ENCODE measurements at places on chromosomes 5 and 9. TPM values are rescaled to one million over a fixed set of nuclear protein-coding genes. Genes with fewer than 3 reads are reported as not detected.

DNA sequence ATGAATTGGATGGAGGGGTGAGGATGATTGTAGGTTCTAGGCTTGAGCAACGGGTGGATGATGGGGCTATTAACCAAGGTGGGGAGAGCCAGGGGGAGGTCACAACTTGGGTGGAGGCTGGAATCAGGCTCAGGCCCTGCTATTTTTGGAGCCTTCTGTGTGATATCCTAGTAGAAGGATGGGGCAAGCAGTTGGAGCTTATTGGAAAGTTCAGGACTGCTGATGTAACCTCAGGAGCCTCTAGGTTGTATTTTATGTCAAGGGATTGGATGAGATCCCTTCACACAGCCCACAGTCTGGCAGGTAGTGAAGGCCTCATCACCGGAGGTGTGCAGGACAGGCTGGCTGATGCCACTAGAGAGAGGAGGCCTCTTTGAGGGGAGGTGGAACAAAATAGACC lies 11.2 kb upstream of the RPS14 start:
- no peak for DNase-seq

DNA sequence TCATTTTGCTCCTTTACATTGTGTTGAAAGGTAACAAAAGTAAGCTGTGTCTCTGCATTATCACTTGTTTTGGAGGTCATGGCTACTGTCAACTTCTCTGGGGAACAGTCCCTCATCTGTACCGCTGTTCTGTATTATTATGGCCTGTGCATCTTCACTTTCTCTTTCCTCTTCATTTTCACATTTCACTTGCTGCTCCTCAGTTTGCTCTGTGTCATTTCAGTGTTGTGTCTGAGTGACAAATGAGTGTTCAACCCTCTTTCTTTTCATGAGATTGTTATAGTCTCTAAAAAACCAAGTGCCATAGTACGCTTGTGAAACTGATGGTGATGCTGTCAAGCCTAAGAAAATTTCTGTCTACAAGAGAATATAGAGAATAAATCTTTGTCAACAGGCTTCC lies 122.0 kb upstream of the FER start:
- no peak for DNase-seq

Gene ZNF366
- 9.1 TPM for total RNA-seq

- no peak for DNase-seq
Measured at GRCh38 chr5:156147944-156148285, 179.0 kb upstream of the SGCD start.

Gene C9orf50
- total RNA-seq = not detected

DNA sequence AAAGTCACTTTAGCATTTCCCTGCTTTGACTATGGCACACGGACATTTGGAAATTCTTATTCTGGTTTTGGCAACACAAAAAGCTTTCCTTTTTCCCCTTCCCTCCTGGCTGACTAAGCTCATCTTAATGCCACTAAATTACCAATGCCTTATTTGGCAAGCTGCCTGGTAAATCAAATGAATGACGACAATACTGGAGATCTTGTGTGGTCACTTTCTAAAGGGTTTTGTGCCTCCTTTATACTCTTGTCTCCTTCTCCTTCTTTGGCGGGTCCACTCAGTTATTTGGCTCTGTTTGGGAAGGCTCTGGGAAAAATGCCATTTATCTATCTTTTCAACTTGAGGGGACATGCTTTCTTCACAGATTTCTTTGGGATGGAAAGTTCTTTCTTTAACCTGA lies 34.9 kb downstream of the SH3GL2 start:
- no peak for DNase-seq

GRCh38 chr5:78803353-78803752 lies 154.8 kb upstream of the LHFPL2 start:
- peak; percentile 82 for DNase-seq

GRCh38 chr5:160419458-160420330 lies 813 bp upstream of the SLU7 start:
- no peak for DNase-seq

DNA sequence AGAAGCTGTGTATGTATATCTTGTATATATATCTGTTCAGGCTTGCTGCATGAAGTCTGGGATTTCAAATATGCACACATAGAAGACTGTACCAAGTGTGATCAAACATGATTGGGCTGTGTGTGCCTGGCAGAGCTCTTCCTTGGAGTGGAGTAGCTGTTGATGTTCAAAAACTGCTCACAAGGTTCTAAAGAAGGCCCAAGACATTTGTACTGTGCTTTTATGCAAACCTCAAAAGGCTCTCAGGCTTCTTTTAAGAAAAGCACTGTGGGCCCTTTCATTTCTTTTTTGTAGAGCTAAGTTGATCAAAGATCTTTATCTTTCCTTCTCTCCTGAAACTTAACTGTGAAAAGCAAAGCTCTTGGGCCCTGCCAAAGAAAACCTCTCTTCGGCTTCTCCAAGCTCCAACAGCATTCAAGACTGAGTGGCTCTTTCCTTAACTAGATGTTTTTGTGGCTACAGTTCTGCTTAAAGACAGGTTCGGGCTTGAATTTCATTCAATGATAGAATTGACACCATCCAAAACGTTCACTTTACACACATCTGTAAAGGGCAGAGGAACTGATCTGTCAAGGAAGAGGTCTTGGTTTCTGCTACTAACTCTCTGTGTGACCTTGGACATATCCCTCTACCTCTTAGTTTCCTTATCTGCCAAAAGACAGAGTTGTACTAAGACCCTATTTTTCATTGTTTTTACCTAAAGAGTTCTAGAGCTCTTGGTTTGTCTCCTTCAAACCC lies 105.8 kb upstream of the IL6ST start:
- no peak for DNase-seq

DNA sequence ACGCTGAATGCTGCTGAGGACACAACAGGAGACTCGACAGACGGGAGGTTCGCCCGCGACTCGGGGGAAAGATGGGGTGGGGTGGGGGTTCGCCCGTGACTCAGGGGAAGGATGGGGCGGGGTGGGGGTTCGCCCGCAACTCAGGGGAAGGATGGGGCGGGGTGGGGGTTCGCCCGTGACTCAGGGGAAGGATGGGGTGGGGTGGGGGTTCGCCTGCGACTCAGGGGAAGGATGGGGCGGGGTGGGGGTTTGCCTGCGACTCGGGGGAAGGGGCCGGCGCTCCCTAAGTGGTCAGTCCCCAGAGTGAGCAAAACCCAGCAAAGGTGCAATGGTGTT lies 2.2 kb downstream of the LCN6 start:
- DNase-seq = no peak

Gene CCL21
- 19.0 TPM for total RNA-seq

- no peak for DNase-seq
Measured at GRCh38 chr9:567128-567746, 274.3 kb upstream of the DMRT1 start.

Gene FRMD3
- total RNA-seq = 40.0 TPM

DNA sequence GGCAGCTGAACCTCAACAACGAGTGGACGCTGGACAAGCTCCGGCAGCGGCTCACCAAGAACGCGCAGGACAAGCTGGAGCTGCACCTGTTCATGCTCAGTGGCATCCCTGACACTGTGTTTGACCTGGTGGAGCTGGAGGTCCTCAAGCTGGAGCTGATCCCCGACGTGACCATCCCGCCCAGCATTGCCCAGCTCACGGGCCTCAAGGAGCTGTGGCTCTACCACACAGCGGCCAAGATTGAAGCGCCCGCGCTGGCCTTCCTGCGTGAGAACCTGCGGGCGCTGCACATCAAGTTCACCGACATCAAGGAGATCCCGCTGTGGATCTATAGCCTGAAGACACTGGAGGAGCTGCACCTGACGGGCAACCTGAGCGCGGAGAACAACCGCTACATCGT lies 12.4 kb upstream of the PHYHD1 start:
- DNase-seq = peak; percentile 19

DNA sequence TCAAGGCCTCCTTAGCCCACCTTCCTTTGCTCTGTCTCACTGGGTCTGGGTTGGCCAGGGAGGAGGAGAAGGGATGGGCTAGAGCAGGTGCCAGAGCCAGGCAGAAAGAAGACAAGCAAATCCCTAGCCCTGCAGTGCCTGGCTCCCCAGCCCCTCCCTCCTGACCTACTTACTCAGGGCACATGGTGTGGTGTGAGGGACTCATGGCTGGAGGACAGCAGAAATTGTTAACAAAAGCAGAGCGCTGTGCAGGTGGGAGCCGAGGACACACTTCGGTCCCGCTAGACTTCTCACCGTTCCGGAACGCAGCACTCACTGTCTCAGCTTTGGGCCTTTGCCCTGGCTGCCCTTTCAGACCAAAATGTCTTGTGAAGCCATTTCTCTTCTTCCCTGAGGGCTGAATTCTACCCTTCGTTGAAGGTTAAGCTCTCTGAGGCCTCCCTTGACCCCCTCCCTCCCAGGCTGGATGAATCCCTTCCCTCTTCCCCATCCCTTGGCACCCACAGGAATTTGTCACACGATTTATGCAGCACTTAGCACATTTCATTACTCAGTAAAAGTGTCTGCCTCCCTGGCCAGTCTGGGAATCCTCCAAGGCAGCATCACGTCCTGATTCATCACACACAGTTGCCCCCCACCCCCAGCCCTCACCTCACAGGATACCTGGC lies 263.9 kb upstream of the TRPC7 start:
- DNase-seq = no peak

GRCh38 chr5:170313344-170313743 lies 15.8 kb upstream of the LCP2 start:
- no peak for DNase-seq

Gene NOXA1
- total RNA-seq = 2.5 TPM

Measured in left cardiac atrium (tissue), 4 donors.